Globus pallidus (tissue), 1 donor: ENCODE measurements at places on chromosomes 16 and 17.

DNA sequence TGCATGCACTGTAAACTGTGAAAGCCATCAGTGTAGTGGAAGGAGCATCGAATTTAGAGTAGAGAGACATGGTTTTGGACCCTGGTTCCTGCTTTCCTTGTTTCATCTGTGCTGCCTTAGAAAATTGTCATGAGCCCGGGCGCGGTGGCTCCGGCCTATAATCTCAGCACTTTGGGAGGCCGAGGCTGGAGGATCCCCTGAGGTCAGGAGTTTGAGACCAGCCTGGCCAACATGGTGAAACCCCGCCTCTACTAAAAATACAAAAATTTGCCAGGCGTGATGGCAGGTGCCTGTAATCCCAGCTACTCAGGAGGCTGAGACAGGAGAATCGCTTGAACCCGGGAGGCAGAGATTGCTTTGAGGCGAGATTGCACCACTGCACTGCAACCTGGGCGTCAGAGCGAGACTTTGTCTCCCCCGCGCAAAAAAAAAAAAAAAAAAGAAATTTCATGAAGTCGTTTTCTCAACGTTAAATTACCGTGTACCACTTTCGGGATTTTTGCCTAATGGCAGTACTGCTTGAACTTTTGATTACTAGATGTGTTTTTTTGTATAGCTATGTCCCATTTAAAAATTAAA lies 912 bp downstream of the COQ7 start:
- DNase-seq: no peak

- DNase-seq: no peak
These were observed 205.5 kb upstream of the MON1B start for GRCh38 chr16:76985392-76986045.

DNA sequence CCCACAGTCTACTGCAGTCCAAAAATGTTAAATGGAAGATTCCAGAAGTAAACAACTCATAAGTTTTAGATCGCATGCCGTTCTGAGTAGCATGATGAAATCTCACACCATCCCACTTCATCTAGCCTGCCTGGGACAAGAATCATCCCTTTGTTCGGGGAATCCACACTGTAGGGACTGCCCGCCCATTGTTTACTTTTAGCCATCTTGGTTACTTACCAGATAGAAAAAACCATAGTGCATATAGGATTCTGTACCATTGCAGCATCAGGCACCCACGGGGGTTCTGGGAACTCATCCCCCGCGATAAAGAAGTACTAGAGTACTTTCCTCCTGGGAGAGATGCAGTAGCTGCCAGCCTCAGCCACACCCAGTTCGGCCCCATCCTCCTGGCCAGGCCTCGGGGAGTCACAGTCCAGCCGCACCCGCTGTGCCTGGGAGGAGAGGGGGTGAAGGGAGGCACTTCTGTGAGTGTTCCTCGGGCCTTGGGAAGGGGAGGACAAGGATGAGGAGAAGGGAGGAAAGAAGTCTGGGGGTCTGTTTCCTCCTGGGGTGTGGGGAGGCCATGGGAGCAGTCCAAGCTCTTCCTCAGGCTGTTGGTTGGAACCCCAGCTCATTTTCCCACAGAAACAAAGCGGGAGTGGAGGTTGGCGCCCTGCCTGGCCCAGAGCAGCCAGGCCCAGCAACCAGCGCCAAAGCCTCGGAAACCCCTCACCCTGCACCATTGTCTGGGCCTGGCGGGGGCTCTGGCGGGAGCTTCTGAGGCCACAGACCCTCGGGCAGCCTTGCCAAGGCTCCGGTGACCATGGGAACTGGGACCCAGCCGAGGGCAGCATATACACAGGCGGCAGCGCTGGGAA lies 8.9 kb downstream of the TRIM47 start:
- peak; percentile 89 for DNase-seq

GRCh38 chr16:16172991-16173390 lies 50.3 kb downstream of the ABCC6 start:
- DNase-seq: no peak

- DNase-seq: no peak
These were observed 15.4 kb downstream of the NAA60 start for GRCh38 chr16:3458852-3459361.

DNA sequence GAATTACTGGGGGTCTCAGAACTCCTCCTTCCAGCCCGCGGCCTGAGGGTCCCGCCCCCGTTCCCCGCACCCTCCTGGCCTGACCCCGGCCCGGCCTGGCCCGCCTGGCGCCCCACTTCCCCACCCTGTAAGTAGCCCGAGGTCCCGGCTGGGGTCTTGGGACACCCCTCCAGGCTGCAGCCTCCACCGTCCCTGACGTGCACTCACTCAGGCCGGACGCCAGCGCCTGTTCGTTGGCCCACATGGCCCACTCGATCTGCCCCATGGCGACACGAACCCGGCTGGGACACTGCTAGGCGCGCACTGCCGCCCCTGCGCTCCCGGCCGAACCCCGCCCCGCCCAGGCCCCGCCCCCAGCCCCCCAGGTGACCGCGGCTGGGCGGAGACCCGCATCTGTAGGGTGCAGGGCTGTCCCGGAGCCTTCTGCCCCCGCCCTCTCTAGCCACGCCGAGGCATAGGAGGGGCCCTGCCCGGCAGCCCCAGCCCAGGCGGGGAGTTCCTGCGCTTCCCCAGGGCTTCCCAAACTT lies at the start of gene CYBA:
TSS of gene CYBA (minus strand) at position 305 of the 527 bp plus-strand sequence. CDS start at position 265, 40 bp downstream.
- peak; percentile 33 for DNase-seq

GRCh38 chr16:56048425-56049105 lies 142.7 kb upstream of the GNAO1 start:
- peak; percentile 33 for DNase-seq

- DNase-seq: no peak
These were observed 109.4 kb upstream of the PLCG2 start for GRCh38 chr16:81669473-81670350.

DNA sequence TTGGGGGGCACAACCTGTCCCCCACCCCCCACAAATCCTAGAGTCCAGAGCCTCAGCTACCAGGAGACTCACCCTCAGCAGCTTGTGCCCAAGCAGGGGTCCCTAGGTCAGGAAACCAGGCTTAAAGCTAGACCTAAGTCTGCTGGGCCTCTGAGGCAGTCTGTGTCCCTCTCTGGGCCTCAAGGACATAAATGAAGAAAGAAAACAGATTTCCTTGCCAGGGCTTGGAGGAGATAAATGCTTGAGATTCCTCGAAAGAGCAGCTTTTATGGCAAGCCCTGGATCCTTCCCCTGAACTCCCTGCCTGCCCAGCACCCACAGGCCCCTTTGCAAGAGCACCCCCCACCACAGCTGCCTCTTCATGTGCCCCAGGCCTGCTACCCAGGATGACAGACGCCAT lies 3.3 kb downstream of the SRCIN1 start:
- no peak for DNase-seq

DNA sequence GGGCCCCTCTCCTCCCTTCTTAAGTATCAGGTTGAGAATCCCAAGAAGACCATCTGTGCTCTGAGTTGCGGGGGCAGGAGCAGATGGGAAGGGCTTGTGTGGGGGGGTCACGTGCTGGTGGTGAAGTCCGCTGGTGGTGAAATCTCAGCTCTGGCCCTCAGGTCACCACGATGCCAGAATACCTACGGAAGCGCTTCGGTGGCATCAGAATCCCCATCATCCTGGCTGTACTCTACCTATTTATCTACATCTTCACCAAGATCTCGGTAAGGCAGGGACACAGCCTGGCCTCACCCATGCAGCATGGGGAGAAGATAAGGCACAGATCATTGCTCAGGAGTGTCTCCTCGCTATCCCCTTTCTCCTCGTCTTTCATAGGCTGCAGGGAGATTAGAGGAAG lies 29.7 kb downstream of the SLC5A11 start:
- no peak for DNase-seq

DNA sequence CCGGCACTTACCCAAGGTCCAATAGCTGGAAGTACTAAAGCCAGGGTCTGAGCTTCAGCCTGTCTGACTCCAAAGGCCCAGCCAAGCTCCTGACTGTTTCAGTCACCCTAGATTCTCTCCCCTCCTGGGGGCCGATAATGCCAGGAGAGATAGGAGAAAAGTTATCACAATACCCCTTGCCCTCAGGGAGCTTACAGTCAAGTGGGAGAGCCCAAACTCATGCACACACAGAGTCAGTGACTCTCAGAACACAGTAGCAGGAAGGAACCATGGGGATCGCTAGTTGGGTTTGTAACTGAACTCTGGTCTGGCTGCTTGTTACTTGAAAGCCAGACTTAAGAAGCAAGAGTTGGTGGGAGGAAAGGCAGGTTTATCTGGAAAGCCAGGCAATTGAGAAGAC lies 14.9 kb downstream of the ZNF768 start:
- no peak for DNase-seq

DNA sequence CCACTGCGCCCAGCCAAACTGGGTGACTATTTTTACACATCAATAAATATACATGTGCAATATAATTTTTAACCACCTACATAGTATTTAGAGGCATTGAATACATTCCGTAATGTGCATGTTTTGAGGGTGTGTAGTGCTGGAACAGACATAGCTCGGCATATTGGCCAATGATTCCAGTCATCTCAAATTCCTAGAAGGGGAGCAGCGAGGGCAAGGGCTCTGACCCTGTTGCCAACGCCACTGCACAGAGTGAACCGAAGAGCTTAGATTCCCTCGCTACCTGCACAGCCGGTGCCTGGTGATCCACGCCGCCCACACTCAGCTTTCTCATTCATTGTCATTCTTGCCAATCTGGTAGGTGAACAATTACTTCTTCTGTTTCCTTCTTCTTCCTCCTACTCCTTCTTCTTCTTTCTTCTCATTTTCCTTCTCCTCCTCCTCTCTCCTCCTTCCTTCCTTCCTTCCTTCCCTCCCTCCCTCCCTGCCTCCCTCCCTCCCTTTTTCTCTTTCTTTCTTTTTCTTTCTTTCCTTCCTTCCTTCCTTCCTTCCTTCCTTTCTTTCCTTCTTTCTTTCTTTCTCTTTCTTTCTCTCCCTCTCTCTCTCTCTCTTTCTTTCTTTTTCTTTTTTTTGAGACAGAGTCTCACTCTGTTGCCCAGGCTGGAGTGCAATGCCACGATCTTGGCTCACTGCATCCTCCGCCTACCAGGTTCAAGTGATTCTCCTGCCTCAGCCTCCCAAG lies 26.3 kb upstream of the ATP2A3 start:
- no peak for DNase-seq

DNA sequence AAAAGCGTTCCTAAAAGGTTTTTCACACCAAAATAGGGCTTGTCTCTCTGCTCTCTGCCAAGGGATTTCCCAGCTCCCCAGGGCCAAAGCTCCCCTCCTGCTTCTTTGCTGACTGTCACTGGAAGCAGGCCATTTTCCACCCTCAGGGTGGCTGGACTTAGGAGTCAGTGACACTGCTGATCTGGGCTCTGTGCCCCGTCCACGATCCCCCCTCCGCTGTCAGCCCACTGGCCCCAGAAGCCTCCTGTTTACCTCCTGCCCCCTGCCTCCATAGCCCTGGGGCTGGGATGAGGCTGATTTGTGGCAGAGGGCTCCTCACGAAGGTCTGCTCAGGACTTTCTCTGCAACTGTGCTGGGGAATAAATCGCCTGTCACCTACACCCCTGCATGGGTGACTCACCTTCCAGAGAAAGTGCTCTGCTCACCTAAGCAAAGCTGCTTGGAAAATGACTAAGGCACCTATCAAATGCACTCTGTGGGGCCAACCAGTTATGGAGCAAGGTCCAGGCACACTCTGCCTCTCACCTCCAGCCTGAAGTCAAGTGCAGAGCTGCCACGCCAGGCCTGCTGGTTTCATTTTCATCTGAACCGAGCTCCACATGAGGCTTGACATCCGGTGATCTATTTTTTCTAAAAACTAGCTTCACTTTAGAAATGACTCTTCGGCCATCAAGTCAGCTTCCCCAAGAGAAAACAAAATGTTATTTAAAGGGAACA lies 4.9 kb downstream of the MAP3K14 start:
- DNase-seq: no peak

DNA sequence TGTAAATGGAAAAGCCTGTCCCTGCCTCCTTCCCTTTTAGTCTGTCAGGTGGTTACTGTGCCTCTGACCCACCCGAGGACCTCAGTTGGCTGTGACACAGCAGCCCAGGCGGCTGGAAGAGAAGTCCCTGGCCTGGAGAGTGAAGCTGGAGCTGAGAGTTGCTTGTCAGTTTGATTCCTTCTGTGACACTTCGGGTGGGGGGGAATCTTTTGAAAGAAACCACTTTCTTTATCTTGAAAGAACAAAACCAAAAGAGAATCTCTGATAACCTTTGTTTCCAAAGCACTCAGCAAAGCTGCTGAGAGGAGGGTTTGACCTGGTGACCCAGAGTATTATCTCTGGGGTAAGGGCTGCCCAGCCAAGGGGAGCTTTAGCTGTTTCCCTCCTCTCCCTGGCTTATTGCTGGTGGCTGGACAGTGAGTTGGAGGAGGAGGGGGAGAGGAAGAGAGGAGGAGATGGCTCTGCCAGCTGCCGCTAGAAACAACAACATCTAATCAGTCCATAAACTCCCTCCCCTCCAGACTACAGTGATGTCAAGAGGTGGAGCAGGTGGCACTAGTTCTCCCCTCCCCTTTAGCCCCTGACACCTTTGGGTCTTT lies 34.0 kb downstream of the YPEL2 start:
- DNase-seq: peak; percentile 91

DNA sequence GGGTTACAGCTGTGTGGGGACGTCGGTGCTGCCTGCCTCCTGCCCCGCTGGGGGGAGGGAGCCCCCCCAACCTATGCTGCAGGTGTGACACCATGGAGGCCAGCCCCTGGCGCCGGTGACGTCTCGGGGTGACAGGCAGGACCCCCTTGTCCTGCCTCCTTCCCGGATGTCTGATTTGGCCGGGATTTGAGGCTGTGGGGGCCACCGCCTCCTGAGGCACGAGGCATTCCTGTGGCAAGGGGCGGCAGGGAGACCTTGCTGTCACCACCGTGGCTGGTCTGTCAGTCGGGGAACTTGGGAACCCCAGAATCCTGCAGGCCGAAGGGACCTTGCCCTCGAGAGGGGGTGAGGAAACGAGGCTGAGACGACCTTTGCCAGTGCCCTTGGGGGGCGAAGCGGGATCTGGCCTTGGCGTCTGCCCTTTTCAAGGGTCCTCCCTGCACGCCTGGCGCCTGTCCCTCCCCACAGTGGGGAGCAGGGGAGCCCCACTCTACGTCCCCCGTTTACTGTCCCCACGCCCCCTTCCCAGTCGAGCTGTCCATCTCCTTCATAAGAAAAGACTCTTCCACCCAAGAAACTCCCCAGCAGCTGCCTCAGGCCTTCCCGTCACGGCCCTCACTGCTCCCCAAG lies 74.4 kb downstream of the METRNL start:
- DNase-seq: no peak

- DNase-seq: no peak
These were observed 1540.3 kb downstream of the CDH11 start for GRCh38 chr16:63581570-63581969.

DNA sequence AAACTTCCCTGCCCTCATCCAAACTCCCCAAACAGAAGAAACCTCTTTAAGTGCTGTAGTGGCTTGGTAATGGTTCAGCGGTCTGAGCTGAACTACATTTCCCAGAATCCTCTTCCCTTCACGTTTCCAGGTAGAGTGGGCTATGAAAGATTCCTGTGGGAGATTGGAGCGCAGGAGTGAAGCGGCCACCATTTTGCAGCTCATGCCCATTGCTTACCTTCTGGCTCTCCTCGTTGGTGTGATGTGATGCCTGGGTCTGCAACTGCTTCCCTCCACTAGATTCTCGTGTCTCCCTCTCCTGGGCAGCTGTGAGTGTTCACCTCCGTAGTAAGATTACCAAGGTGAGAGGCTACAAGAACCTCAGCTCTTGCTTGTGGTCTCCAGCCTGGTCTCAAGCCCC lies 82.1 kb downstream of the GPR139 start:
- DNase-seq: no peak
